ENCODE measurements at places on chromosomes 12 and 14.

GRCh38 chr12:65496617-65497016 is 218.1 kb downstream of the MSRB3 start:
- no peak for DNase-seq

DNA sequence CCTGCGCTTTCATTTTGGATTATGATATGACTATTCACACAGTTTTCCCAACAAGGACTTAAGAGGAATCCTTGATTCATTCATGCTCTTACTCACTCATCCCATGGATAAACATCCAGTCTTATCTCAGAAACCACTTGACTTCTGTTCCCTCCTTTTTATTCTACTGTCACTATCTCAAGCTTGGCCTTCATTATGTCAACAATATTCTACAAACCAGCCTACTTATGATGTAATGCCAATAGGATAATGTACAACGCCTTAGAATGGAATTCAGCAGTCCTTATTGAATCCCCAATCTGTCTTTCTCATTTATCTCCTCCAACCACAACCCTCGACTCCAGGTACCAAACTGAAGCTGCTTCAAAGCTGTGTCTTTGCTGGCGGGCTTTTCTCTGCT is 448.5 kb downstream of the PDZRN4 start:
- no peak for DNase-seq

DNA sequence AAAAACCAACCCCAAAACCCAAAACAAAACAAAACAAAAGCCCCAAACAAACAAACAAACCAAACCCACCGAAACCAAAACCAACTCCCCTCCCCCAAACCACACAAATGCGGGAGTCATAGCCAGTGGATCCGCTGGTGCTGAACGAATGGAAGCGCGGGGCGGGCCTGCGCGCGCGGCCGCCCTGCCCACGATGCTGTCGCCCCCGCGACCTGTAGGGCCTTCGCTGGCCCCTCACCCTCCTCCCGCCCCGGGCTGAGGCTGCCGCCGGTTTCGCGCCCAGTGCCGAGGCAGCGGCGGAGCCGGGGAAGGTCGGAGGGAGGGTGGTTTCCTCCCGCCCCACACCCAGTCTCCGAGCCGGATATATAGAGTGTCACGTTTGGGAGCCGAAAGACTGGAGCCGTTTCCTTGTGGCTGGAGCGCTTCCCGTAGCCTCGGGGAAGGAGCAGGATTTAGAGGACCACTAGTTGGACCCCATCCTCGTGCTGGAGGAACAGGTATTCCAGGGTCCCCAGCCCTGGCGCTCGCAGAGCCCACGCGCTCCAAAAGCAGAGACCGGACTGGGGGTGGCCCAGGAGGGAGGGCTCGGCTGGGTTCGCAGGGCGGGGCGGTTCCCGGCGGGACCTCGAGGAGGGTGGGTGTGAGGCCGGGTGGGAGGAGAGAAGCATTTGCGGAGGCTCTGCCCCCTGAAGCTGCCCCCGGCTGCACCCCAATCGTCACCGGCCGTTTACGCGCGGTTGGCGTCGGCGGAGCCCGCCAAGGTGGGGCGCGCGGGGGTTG is at the start of gene FAR2:
Gene FAR2, plus strand, starts transcription at position 368 of the 780 bp plus-strand sequence. CDS start 121,172 bp downstream, outside the sequence.
- no peak for DNase-seq

DNA sequence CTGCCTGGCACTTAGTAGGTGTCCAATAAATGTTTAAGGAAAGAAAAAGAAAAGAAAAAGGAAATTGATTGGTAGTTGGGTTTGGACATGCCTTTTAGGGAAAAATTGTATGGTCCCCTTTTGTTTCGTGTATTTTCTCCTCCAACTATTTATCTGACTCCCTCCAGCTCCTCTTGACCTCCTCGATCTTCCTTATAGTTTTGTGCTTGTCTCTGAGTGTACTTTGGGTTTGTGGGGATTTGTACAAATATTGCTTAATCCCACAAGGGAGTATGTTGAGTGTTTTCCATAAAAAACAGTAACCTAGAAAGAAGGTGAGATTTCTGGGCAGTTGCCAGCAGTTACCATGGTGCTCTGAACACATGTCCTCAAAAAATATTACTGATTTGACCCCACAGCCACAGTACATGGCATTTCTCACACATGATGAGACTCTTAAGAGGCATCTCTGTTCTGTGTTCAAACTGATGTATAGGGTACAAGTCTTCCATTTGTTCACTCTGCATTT is 15.7 kb downstream of the PLEKHG7 start:
- no peak for DNase-seq

GRCh38 chr12:4152145-4152795 is 121.3 kb upstream of the CCND2 start:
- no peak for DNase-seq

- no peak for DNase-seq
Observed at GRCh38 chr12:66662179-66662578, 16.7 kb downstream of the GRIP1 start.

DNA sequence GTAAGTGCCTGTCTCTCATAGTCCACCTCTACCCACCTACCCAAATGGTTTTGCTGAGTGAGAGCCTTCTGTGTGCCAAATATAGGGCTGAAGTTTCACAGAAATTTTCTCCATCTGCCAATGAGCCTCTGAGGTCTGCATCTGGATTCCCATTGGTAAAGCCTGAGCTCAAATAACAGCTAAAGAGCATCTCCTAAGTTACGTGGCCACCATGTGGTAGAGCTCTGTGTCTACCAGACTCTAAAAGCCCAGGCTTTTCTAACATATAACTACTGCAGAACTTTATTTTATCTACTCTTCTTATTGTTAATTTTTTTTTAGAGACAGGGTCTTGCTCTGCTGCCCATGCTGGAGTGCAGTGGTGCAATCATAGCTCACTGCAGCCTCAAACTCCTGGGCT is 16.0 kb downstream of the AMDHD1 start:
- no peak for DNase-seq

GRCh38 chr12:116915326-116915725 is 4.6 kb downstream of the FBXW8 start:
- no peak for DNase-seq

DNA sequence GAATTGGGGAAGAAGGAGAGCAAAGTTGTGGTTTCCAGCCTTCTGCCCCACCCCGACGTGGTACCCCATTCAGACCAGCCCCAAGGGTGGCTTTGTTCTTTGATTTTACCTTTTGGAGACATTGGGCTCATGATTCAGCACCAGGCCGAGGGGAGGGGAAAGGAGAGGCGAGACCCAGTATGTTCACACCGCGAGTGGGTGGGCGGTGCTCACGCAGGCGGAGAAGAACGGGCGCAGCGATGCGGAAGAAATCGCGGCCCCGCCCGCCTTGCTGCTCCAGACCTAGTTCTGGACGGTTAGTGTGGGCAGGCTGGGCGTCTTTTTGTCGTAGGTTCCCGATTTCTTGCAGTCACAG is 963 bp downstream of the ATL1 start:
- DNase-seq, result no peak

DNA sequence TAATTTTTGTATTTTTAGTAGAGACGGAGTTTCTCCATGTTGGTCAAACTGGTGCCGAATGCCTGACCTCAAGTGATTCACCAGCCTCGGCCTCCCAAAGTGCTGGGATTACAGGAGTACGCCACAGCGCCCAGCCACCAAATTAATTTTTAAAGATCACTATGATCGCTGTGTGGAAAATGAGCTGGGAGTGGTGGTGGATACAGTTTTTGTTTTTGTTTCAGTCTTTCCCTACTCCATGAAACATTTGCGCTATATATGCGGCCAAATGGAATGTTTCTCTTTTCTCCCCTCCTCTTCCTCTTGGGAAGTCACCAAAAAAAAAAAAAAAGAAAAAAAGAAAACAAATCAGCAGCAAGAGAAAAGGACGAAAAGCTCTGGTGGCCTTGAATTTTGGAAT is 20.8 kb upstream of the P2RX4 start:
- no peak for DNase-seq

DNA sequence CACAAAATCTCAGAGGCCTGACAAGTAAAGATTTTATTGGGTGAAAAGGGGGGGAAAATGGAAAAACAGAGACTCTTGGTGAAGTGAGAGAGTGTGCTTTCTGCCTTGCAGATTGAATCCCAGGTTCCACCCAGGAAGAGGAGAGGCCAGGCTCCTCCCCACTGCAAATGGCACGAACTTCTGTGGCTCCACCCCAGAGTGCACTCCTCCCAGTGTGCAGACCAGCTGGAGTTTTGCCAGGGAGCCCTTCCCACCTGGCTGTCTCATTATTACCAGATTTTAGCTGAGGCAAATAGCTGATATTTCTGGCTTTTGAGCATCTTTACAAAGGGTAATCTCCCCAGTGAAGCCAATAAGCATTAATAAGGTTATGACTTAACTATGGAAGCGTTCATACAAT is 51.9 kb downstream of the TESPA1 start:
- no peak for DNase-seq

DNA sequence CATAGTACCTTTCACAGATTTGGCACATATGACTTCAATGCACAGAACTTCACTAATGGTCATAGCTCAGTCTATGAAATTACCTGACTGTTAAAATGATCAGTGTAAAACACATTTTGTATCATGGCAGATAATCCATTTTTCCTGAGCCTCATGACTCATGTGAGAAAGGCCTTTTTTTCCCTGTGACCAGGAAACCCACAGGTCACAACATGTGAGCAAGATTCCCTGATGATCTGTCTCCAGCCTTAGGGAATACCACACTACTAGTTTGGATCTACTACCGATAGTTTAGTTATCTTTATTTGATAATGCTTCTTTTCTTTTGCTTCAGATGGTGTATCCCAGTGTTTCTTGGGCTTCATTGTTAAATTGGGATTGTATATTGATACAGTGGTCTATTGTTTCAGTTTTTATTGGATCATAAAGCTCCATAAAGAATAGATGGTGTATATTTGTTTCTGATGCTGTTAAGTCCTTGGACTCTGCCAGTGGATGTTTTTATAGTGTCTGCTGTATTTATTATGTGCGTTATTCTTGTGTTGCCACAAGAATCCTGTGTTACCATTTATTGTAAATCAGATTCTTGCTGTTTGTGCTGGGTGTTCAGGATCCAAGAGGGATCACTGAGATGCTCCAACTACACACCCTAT is 248.7 kb upstream of the PELI2 start:
- DNase-seq, result no peak

- DNase-seq, result no peak
Observed at GRCh38 chr12:115455268-115455681, 771.3 kb upstream of the TBX3 start.

DNA sequence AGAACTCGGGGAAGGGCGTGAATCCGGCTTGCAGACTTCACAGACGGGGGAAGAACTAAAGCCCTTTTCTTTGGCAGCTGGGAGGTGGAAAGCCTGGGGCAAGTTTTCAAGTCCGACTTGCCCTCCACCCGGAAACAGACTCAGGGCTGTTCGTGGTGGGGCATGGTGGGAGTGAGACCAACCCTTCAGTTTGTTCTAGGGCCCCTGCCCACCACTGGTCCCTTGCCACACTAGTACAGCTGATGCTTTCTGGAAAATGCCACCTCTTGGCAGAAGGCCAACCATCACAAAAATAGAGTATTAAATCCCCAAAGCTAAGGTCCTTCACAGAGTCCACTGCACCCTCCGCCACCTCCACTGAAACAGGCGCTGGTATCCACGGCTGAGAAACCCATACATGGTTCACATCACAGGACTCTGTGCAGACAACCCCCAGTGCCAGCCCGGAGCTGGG is 50.4 kb upstream of the DDX11 start:
- DNase-seq, result no peak

DNA sequence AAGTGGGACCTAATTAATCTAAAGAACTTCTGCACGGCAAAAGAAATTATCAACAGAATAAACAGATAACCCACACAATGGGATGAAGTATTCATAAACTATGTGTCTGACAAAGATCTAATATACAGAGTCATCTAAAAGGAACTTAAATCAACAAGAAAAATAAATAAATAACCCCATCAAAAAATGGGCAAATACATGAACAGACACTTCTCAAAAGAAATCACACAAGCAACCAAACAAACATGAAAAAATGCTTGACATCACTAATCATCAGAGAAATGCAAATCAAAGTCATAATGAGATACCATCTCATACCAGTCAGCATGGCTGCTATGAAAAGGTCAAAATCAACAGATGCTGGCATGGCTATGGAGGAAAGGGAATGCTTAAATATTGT is 466.9 kb downstream of the SOX5 start:
- DNase-seq, result no peak

DNA sequence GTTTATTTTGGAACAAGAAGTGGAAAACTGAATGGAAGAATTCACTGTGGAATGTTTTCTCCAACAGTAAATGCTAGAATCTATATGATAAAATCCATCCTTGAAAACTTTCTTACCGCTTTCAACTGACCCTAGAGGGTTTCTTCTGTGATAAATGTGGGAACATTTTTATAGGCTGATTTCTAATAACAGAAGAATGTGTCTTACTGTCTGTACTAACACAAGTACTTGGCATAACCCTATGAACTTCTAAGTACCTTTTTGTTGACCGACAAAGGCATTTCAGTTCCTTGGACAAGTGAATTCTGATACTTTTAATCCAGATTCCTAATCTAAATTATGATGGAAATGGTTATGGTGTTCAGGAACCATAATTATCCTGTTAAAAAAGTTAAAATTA is 1109.7 kb upstream of the FLRT2 start:
- DNase-seq, result no peak

- DNase-seq, result no peak
Observed at GRCh38 chr12:69095765-69096477, 143.4 kb upstream of the CPSF6 start.

DNA sequence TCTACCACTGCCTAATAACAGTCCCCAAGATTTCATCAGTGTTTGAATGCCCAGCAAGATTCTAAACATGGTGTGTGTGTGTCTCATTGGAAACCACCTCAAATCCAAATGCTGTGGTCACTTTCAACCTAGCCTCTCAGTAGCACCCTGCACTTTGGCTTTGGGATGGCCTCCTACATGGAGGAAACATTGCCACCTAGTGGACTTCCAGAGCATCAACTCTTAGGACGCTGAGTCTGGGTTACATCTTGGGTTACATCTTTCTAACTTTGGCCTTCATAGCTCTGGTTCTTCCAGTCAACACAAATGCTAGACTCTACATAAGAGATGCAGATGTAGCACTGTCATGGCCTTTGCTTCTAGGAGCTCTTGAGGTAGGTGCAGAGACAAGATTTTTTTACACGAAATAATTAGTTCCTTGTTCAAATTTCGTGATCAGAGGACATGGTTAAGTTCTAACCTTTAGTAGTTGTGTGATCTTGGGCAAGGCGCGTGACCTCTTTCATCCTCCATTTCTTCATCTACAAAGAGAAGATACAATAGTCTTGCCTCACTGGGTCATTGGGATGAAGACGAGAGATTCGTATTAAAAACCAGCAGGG is 113.5 kb upstream of the VASH1 start:
- DNase-seq, result peak; percentile 28

GRCh38 chr14:100523843-100524169 is 63.4 kb downstream of the BEGAIN start:
- no peak for DNase-seq

DNA sequence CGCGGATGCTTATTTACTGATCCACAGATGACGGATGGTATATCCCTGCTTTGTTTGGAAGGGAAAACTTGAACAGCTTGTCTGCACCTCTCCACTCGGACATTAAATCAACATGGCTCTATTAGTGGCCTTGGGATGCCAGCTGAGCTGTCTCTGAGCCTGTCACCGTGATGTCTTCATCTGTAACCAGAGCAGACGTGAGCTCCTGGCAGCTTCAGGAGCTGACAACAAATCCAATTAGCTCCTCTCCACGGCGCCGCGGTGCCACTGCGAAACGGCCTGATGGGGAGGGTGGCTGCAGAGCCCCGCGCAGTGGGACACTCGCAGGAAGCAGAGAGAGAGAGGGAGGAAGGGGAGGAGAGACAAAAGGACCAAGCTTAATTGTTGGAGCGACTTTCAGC is 112.3 kb downstream of the PAPOLA start:
- DNase-seq, result no peak

GRCh38 chr14:60651796-60652673 is 2.8 kb upstream of the SIX1 start:
- DNase-seq, result no peak

Measured in GM04504 (cell line).